ENCODE measurements at places on chromosomes 2 and 18.

DNA sequence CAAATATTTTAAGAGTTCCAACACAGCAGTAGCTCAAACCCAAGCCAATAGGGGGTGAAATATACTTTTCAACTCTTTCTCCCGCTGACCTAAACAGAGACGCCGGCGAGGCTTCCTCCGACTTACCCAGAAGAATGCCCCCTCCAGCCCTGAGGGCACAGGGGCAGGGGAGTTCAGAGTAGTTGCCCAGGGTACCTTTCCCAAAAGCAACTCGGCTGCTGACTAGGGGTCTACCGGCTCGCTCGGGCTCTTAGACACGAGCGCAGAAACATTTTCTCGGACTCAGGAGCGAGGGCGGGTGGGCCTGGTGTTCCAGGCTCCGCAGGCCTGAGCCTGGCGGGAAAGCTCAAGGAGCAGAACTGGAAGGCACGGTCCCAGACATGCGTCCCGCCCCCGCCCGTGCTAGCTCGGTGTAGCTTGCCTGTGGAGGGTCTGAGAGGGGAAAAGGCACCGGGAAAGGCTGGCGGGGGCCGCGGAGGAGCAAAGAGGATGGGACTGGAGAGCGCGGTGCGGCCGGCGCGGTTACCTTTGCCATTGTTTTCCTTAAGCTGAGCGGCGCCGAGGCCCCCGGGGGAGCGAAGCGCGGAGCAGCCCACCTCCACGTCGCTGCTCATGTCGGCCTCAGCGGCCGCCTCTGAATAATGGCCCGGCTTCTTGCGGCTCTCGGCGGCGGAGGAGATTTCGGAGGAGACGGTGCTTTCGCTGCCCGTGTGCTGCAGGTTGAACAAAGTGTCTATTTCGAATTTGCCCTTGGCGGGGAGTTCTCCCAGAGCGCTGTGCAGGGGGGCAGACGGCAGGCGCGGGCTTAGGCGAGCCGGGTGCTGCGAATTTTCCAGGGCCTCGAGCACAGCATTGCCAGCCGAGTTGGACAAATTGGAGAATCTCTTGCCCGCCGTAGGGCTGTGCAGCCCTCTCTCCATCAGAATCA is 674 bp downstream of the EVX2 start:
- no peak for DNase-seq

DNA sequence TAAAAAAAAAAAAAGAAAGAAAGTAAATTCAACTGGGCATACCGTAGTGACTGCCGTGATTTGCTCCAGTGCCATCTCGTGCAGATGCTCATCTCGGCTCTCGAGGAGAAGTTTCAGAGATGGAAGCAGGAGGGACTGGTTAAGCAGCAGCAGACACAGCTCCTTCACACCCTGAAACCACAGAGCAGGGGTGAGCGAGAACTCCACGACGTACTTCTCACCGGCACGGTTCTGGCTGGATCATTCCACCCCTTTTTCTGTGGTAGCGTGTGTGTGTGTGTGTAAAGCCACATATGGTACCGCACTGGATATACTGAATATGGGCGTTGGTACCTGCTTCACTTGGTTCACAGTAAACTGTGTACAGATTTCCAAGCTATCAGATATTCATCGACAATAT is 382.2 kb downstream of the NBAS start:
- DNase-seq = no peak

DNA sequence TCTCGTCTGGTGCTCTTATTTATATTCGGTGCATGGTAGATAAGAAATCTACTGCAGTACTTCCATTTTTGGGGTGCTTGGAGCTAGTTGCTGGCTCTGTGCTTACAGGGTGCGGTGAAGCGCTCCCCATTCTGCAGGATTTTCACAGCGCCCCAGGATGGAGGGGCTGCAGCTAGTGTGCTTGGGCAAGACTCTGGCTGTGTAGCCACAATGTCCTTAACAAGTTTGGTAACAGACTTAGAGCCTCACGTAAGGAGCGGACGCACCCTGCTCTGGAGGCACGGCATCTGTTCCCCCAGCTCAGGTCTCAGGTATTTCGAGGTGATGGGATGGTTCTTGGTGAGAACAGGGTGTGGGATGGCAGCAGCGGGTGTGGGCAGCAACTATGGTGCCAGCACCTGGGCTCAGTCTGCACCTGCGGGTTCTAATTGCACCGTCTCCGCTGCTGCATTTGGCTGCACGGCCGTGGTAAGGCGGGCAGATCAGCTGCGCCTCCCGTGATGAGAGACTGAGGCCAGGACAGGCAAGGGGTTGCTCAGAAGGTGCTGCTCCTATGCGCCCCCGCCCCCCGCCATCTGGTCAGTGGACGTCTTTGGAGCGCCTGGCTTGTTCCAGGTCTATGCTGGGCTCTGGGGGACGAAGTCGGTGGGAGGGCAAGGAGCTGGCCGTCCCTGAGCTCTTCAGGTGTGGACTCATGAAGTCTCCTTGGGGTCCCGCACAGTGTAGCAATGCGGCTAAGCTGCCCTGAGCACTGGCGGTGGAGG is 20.1 kb upstream of the ALLC start:
- DNase-seq = no peak

GRCh38 chr2:31736695-31737454 is 156.1 kb upstream of the SRD5A2 start:
- no peak for DNase-seq

DNA sequence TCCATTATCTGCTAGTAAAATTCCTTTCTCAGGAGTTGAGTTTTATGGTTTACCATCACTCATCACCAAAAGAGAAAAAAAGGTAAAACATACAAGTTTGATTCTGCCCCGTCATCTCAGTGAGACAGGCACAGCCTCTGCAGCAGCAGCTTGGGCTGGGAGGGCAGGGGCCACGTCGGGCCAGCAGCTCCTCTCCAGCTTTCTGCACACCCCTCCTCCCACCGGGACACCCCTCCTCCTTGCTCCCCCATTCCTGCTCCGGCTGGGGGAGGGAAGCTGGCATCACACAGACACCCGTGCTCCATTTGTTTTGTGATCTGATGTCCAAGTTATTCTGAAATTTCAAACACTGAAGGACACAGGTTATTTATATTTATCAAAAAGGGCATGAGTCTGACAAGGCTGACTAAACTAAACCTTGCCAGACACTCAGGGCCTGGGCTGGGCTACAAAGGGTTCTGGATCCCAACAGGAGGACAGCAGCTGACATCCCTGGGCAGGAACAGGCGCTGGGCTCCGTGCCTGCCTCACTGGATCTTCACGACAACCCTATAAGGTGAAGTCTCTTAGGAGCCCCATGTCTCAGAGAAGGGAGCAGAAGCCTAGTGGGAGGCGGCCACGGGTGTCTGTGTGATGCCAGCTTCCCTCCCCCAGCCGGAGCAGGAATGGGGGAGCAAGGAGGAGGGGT is 71.4 kb downstream of the HDAC4 start:
- no peak for DNase-seq

DNA sequence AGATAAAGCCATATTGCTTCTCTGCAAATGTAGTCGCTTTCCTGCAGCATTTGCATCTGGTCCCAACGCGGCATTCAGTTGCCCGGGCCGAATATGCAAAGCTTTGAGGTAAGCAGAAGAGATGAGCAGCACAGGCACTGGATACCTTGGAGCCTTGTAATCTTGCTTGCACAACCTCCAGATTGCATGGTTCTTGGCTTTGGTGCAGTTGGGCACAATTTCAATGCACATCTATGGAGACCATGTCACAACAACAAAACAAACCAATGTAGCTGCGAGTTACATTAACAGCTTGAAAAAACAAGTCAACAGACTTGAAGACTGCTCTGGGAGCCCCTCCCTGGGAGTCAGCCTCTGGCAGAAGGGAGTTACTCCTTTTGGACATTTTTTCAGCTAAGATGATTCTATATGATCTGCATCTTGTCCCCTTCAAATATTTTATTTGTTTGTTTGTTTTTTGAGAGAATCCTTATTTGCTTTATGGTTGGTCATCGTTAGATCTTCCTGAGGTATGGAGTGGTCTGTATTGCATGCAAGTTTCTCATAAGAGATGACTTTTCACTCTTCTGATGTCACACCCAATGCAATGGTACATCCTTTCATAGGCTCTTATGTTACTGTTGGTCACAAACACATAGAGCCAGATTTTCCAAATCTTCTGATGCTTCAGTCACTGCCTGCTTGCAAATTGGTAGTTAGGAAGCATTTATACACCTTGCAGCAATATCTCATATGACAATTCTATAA is 113.5 kb downstream of the EFEMP1 start:
- no peak for DNase-seq

DNA sequence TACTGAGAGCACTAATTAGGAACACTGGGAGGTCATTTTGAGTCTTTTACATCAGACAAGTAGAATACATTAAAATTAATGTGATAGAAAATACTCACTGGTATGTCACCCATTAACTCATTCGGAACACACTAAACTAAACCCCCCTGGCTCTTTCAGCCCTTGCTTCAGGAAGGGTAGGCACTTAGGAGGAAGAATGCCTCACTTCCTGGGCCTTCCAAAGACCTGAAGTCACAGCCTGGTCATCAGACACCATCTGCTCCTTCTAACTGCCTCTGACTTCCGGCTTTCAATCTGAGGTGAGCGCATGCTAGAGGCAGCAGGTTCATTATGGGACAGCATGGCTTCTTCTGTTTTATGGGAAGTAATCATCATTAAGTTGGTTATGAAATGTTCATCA is 451.4 kb downstream of the PID1 start:
- no peak for DNase-seq

- no peak for DNase-seq
Measured at GRCh38 chr2:29373870-29374269, 258.7 kb downstream of the CLIP4 start.

DNA sequence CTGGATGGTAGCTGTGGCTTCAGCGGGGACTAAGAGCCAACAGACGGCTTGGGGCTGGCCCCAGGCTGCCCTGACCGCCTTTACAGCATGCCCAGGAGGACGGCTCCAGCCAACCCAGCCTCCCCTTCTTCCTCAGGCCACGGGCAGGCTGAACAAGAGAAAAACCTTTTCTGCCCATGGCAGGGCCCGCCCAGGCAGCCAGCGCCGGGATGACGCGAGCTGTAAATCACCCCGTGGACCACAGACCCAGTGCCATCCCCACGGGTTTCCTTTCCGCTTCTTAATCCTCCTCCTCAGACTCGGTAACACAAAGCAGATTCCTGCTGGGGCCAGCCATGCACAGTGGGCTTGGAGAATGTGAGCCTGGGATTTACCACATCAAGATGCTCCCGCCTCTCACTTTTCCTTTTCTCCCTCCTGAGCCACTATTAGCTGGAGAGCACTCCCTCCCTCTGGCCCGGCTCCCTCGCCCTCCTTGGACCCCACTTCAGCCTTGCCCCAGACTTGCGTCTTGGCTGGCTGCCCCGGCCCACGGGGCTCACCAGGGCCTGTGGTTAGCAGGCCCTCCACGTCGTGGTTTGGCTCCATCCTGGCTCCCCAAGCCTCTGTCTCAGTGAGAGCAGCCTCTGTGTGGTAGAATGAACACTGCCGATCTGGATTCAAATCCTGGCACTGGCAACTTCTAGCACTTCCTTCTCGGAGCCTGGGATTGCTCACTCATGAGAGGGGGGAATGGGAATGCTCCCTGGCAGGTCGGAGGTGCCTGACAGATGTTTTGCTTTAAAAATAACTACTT is 31.4 kb downstream of the ATOH8 start:
- DNase-seq = no peak

DNA sequence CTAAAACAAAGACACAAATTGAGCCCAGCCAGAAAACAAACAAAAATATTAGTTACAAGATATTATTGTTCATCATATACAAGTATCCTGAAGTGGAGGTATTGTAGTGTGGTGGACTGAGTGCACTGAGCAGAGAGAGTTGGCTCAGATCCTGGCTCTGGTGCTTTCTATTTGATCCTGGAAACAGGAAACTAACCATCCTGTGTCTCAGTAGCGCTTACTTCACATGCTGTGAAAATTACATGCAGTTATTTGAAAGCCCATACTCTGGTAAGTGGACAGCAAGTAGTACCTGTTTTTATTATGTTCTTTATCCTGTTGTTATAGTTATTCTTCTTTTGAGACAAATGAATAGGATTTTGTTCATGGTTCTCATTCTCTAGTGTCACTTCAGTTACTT is 84.3 kb upstream of the CRIM1 start:
- DNase-seq = no peak

DNA sequence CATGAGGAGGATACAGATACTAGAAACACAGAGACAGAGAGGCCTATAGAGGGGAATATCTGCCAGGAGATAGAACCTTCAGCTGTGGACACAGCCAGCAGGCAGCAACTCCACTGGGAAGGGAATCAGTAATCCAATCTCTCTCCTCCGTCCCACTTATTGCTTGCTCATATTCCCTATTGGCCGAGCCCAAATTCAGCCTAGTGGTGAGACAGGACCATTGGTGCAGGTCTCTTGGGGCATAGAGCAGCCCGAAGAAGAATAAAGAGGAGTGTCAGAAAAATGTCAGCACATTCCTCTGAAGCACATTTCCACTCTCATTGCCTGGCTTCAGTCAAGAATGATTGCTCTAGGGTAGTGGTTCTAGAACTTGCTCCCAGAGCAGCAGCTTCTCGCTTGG is 1091.5 kb upstream of the GYPC start:
- no peak for DNase-seq

- DNase-seq = no peak
Measured at GRCh38 chr18:64993695-64994094, 757.1 kb upstream of the CDH7 start.

Data from stimulated activated CD8-positive, alpha-beta memory T cell treated with anti-CD3 and anti-CD28 coated beads, Interleukin-7, amount 100 ng/mL, for 1 hour (primary cell).